Stimulated activated CD4-positive, alpha-beta T cell treated with anti-CD3 and anti-CD28 coated beads, Interleukin-15, amount 100 ng/mL, for 1 hour (primary cell): ENCODE measurements at places on chromosomes 4 and X.
A peak's percentile ranks its signal among the peaks of the same experiment; 100 is the strongest.

DNA sequence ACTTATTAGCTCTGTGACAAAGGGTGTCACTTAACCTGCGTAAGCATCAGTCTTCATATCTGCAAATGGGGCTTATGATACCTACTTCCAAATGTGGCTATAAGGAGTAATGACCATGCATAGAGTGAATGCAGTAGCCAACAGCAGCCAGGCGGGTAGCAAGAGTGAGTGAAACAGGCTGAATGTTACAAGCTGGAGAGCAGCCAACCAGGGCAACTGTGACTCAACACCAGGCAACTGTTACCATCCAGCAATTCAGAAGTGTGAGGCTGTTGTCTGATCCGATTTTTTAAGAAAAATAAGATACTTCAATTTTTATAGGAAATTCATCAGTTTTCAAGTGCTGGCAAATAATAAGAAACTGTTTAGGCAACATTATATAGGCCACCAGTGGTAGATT, 270.2 kb upstream of the TAPT1 start:
- DNase-seq, result no peak

DNA sequence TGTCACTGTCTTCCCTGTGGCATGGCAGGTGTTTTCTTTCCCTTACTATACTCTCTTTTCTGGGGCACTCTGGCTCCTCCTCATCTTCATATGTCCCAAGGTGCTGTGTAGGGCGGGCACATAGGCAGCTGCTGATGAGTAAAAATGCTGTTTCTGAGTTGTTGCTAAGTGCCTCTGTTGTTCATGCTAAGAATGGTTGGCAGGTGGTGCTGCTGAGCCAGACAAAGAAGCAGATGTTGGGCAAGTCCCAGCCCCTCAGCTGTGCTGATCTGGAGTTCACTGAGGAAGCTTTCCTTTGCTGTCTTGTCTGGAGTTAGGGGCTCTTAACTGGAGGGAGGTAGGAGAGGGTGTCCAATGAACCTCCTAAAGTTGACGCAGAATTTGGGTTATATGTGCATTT, 40.6 kb downstream of the HADH start:
- peak; percentile 45 for DNase-seq

DNA sequence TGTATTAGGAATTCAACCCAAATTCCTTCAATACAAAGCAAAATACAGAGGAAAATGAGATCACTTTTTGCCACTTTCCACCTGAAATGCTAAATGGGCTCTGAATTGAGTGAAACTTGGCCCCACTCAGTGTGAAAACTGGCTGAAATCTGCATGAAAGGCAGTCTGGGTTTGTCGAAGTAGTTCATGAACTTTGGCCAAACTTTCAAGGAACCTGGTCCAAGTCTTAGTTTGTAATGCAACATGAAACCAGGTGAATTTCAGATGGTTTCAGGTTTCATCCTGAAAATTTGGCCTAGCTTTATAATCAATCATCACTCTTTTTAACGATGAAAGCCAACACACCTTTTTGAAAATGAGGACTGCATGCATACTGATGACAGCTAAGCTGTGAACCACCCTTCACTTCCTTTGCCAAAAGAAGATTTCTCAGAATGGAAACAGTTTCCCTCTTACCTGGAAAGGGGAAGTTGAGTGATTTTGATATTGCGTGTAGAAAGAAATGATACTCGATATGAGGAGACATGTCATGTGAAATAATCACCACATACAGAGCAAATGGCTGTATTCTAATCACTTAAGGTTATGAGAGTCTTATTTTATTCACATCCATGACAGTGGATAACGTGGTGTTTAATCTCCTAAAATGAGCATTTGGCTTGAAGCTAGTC, 209.9 kb upstream of the ETNPPL start:
- no peak for DNase-seq

DNA sequence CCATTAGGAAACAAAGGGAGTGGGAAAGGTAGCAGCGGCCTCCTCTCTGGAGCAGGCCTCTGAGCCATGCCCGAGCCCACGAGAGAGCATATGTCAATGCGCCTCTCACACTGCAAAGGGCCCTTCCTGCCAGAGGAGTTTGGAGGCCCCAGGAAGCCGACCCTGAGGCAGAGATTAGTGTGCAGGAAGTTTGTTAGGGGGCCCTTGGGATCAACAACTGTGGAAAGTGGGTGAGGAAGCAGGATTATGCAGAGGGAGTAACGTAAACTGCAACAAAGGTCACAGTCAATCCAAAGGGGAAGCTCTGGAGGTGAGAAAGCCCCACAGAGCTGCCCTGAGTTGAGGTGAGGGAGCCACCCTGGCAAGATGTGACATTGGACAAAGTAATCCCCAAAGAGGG, 17.4 kb downstream of the RTL5 start:
- DNase-seq, result no peak

DNA sequence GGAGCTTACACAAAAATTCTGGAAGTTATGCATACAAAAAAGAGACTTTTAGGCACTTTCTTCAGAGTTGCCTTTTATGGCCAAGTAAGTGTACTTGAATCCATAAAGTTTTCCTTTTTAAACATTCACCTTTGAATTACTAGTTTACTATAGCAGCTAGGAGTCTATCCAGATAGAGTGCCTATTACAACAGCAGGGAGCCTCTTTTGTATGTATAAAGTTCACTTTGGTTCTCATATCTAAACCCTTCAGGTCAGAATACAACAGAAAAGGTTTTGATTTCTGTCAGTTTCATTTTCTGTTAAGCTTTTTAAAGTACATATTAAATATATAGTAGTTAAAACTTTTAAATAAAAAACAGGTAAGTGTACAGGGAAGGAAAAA, 51.4 kb upstream of the IL13RA1 start:
- DNase-seq, result no peak

- no peak for DNase-seq
These were observed 363.1 kb upstream of the HS3ST1 start for GRCh38 chr4:11791797-11792196.

- DNase-seq, result no peak
These were observed 20.3 kb upstream of the SOD3 start for GRCh38 chr4:24775032-24775605.

DNA sequence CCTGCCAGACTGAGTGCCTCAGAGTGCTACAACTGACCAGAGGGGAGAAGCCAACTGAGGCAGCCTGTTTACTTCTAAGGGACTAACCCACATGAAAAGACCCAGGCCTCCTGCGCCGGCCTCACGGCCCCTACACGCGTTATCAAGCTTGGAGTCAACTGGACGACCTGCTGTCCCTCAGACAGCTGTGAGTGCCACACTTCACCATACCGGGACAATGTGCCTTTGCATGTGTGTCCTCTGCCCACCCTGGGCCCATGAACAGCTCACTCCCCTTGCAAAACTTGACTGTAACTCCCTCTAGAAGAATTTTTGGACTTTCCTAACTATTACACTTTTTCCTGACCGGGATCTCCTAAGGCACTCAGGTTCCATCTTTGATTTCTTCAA, 1.8 kb downstream of the NOP14 start:
- no peak for DNase-seq

DNA sequence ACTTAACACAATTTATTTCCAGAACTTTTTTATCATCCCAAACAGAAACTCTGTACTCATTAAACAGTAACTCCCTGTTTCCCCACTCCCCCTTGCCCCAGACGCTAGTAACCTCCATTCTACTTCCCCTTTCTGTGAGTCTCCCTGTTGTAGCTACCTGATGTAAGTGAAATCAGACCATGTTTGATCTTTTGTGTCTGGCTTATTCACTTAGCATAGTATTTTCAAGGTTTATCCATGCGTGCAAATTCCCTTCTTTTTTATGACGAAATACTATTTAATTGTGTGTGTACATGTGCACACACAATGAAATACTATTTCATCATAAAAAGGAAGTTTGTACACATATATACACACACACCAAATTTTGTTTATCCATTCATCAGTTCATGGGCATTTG, 5.2 kb downstream of the PKD2 start:
- no peak for DNase-seq

- DNase-seq, result no peak
These were observed 24.0 kb upstream of the PCDH7 start for GRCh38 chr4:30696191-30696590.

DNA sequence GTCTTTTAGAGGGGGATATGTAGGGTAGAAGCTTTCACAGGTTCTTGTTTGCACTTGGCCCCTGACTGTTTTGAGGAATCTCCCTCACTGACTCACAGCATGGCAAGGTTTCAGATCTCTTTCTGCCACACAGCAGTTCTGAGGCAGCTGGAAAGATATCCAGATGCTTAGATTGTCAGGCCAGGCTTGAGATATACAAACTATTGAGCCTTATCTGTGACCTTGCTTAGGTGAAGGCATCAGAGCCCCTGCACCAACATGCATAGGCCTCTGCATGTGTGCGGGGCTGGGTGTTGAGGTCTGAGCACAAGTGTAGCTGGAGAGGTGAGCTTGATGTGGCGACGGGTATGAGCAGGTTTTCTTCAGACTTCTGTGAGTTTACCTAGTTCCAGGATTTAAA, 80.9 kb upstream of the MSANTD1 start:
- no peak for DNase-seq

DNA sequence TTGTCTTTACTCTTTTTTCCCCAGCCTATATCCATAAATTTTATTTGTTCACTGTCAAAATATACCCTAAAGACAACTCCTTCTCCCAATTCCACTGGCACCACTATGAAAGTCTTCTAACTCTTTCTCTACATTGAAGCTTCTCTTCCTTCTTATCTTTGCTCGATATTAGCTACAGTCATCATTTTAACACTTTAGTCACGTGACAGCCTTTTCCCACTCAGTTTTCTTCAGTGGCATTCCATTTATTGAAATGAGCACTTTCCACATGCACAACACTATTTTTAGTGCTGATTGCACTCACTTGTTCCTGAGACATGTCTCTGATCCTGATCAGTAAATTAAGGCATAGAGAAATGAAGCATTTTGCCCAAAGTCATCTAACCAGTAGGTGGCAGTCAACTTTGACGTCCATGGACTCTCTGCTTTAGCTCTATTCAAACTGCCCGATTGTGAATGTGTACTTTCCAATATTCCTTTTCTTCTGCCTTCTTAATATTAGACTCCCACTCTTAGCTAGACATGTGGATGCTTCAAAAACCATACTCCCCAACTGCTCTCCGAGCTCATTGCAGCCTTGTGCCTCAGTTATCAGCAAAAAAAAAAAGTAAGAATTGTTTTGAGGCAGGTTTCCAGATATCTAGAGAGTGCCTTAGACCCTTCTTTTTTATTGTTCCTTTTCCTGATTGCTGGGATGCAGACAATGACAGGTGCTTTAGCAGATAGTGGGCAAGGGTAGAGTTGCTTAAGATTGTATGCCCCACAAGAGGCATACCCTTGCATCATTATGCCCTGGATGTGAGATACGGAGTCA, 394.4 kb upstream of the ADGRL3 start:
- DNase-seq, result no peak

DNA sequence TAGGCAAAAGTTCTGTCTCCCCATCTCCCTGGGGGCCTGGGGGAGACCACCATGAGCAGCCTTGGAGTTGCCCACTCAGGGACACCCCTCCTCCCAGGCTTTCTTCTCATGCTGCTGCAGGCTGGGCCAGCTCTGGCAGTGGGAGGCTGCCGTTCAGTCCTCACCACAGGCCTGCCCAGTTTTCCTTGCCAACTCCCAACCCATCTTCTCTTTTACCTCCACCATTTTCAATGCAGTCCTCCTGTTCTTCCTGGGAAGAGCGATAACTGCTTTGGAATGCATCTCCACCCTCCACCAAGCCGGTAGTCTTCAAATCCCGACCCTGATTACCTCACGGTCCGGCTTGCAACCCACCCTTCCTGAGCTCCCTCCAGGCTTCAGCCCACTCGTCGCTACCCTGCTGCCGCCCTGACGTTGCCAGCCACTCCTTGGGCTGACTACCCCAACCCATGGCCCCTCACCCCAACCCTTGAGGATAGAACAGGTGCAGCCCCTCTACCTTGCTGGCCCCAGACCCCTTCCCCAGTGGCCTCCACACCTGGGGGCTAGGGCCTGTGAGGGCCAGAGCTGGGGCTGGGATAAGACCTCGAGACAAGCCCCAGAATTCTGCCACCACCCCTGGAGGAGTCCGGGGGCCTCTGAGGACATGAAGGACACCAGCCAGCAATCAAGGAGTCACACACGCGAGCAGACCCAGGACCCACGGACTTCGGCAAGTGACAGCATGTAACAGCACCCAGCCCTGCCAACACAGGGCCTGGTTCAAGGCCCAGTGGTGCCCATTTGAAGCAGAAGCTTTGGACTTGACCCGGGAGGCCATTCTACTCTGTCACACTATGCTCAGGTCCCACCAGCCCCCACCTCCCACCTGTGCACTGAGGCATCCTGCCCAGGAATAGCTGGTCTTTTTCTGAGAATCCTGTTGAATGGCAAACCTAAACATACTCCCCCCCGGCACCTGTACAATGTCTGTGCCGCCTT, 9.2 kb downstream of the WDR1 start:
- DNase-seq, result no peak

GRCh38 chrX:135596495-135596894, 76.0 kb downstream of the INTS6L start:
- no peak for DNase-seq

DNA sequence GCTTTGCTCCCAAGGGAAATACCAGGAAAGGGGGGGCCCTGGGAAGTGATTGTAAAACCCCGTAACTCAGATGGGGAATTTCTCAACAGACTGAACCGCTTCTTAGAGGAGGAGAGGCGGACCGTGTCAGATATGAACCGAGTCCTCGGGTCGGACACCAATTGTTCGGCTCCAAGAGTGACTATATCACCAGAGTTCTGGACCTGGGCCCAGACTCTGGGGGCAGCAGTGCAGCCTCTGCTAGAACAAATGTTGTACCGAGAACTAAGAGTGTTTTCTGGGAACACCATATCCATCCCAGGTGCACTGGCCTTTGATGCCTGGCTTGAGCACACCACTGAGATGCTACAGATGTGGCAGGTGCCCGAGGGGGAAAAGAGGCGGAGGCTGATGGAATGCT, 1.0 kb downstream of the PNMA3 start:
- no peak for DNase-seq

DNA sequence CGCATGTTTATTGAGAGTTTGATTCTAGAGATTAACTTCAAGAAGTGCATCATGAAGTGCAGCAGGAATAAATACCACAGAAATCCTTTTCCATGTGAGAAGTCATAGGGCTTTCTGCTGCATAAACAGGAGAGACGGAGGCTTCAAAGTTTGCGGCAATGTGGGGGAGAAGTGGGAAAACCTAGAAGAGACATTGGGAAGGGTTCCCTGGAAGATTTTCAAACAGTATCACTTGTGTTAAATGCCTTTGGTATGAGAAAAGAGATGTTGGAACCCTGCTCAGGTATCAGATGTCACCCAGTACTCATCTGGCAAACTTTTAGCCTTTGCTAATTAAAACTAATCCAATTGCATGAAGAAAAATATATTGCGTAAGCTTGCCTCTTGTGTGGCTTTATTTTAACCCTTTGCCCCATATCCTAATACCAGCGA, 15.4 kb downstream of the NHS start:
- no peak for DNase-seq

DNA sequence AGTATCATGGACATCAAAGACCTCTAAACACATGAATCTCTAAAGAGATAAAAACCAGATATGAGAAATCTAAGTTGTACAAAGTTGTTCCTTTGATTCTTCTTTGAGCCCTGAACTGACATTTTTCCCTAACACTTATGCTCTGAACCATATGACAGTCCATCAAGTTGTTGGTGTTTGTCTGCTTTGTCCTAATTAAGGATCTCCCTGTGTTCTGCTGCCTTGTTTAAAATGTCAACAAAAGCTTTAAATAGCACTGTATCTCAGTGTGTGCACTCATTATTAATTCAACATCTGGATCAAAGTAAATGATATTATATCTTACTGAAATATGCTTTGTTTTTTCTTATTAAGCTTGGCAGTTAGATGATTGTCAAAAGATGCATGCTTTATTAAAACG, 321.8 kb downstream of the MAPK10 start:
- no peak for DNase-seq
